ENCODE measurements at places on chromosomes 3 and 15. TPM values are rescaled to one million over a fixed set of nuclear protein-coding genes. Genes with fewer than 3 reads are reported as not detected.

DNA sequence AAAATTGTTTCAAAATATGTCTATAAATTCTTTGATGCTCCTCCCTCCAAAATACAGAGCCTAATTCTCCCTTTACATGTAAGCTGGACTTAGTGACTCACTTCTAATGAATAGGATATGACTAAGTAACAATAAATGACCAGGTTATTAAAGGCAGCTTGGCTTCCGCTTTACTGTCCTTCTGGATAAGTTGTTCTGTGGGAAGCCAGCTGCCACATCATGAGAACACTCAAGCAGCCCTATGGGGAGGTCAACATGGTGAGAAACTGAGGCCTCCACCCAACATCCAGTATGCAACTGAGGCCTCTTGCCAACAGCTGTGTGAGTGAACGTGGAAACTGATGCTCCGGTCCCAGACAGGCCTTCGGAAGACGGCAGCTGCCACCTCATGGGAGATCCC, 247.3 kb upstream of the CHRM5 start:
- DNase-seq, result no peak

DNA sequence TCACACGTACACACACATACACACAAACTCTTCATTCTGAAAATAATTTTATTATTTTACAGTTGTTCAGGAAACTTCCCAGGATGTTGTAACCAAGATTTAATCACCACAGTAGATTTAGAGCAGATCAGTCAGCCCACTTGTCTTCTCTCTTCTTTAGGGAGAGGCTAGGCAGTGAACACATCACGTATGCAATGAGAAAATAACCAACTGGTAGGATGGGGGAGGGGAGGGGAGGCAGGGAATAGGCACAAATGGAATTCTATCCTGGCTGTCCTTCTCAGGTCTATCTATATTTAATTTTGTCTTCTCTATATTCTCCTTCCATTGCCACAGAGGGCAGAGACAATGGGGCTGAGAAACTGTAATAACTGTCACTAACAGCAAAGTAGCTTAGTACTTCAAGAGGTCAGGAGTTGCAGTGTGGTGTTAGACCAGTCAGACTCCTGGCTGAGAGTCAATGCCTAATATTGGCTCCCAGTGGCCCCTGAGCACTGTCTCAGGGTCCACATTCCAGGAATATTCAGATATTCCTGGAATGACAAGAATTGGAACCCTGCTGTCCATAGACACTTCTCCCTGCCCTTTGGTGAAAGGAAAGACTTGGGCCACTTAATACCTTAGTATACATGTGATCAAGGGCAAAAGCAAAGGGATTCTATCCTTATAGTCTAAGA, 2.6 kb upstream of the HCLS1 start:
- no peak for DNase-seq

DNA sequence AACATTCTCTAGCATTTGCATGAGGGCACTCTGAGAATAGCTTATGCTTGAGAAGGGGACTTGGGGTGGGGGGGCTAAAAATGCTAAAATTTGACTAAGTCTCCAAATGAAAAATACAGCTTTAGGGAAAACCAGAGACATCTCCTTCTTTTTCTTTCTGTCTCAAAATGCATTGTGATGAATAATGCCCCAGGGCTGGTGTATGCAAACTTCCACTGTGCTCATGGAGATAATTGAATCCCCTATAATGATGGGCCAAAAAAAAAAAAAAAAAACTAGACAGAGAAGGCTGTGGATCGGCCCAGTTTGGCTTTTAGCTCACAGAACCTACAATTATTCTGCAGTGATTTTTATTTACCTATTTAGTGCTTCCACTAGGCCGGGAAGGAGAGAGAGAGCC, 147.9 kb upstream of the RORA start:
- no peak for DNase-seq

The TM6SF1 gene
- total RNA-seq, result 0.90 TPM

The CPN2 gene
- not detected for total RNA-seq

DNA sequence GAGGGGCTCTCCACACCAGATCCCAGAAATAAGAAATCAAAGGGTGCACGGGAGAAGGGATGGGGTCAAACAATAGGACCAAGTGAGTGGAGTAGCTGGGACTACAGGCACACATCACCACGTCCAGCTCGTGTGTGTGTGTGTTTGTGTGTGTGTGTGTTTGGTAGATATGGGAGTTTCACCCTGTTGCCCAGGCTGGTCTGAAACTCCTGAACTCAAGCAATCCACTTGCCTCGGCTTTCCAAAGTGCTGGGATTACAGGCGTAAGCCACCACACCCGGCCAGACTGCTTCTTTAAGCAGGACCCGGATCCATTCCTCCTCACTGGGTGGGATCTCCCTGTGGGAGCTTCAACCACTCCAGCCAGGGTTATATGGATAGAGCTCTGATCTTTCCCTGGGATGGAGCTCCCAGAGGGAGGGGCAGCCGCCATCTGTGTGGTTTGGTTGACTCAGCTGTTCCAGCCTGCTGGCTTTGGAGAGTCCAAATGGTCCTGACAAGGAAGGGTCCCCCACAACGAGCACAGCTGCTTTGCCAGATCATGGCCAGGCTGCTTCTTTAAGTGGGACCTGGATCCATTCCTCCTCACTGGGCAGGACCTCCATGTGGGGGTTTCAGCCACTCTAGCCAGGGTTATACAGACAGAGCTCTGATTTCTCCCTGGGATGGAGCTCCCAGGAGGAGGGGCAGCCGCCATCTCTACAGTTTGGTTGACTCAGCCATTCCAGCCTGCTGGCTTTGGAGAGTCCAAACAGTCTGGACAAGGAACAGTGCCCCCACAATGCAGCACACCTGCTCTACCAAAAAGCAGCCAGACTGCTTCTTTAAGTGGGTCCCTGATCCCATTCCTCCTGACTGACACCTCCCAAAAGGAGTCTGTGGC, 9.1 kb upstream of the AVEN start:
- no peak for DNase-seq

The SLC35G2 gene
- total RNA-seq, result 4.7 TPM

GRCh38 chr3:54104084-54104483, 18.3 kb upstream of the CACNA2D3 start:
- DNase-seq, result no peak

The SLC12A1 gene
- 1.0 TPM for total RNA-seq

DNA sequence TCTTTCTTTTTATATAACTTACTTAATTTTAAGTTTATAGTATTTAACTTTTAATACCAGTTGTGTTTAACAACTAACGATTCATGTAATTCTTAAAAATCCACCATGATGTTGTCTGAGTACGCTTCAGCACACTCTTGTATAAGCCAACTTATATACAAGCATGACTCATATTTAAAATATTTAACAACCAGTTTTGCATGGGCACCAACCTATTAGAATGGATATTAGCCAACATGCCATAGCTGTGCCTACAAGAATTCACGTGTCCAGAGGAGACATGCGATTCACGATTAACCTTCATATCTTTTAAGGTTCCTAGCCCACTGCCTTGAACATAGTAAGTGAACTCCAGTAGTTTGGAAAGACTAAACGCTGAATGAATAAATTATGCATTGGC, 1023.2 kb downstream of the TBL1XR1 start:
- no peak for DNase-seq

DNA sequence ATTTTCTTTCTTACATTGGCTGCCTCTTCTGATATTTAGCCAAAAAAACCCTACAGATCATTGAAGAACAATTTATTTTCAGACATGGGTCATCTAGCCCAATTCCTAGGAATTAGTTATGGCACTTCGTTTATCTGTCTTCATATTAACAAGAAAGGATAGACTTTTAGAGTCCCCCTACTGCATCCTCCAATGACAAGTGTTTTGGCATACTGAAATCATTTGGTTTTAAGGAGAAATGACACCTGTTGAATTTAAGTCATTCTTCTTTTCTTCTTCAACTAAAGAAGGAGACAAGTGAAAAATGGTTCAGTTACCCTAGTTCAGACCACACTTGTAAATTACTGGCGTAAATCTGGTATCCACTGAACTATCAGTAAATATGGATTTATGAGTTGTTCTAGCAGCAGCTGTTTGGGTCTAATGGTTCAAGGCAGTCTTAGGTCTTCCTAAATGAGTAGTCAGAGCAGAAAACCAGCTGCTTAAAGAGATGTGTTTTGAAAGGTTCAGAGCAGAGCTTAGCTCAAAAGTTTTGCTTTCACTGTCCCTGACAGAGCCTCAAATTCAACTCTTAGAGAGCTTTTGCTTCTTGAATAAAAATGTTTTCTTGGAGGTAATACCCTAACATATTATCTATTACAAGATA, 5.6 kb downstream of the VGLL3 start:
- DNase-seq, result no peak

DNA sequence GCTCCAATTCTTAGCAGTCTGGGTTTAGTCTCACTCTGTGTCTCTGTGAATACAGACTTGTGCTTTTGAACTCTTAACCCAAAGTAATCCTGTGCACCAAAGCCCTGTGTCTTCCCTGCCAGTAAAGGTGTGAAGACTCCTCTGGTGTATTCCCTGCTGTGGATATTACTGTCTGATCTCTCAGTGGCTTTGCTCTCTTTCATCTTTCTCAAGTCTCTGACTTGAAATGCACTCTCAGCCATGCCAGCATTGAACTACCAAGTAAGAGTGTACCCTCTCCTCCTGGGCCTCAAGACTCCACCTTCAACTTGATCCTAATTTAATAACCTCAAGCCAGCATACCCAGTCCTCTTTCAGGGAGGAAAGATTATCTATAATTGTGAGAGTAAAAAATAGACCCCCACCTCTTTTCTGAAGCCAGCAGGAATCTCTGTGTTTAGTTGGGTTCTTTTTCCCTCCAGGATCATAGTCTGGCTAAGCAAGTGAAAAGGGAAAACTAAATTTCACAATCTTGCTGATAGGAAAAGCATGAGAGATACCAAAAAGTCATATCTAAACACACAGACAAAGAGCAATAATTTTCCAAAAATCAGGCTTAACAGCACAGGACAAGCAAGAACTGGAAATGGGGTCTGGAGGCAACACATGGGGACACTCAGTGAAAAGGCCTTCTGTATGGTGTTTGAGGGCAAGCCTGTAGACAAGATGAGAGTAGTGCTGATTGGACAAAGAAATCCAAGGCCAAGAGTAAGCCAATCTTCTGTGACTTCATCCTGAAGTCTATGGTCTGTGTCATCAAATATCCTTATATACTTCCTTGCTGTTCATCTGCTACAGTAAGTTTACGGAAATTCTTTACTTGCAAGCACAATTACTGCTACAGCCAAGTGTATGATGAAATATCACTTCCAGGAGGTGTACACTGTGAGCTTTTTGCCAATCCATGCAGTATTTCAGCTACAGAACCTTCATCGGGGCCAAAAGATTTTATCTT, 296.1 kb upstream of the TGFBR2 start:
- DNase-seq, result no peak

Measured in H1 (cell line).